IPS-NIHi11 (cell line): ENCODE measurements at places on chromosomes 11 and 22.

DNA sequence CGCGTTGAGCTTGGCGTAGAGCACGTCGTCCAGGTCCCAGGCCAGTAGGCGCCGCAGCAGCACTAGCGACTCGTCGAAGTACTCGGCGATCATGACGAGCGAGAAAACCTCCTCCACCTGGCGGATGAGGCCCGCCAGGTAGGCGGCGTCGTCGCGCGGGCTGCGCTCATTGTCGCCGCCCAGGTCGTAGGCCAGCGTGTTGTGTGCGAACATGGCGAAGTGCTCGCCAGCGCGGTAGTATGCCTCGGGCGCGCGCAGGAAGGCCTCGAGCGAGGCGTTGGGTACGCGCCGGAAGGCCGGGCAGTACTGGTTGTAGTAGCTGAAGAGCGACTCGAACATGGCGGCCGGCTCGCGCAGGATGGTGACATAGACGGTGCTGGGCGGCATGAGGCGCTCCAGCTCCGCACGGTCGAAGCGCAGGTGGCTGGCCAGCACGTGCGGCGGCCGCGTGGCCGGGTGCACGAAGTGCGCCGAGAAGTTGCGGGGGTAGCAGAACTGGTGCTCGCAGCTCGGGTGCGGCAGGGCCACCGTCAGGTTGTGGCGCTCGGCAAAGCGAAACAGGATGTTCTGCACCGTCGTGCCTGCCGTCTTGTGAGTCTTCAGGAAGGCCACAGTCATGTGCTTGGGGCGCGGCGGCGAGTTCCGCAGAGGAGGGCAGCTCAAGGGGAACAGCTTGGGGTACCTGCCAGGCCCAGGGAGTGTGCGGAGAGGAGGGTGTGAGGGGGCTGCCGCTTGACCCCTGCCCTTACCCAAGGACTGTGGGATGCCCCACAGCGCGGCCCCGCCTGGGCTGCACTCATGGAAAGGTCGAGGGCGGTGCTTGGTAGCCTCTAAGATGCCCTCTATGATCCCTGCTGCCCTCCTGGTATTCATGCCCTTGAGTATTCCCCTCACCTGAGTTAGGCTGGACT, 5.7 kb downstream of the GAL3ST3 start:
- DNase-seq: no peak

GRCh38 chr11:119085437-119085847, 761 bp downstream of the HMBS start:
- no peak for DNase-seq

DNA sequence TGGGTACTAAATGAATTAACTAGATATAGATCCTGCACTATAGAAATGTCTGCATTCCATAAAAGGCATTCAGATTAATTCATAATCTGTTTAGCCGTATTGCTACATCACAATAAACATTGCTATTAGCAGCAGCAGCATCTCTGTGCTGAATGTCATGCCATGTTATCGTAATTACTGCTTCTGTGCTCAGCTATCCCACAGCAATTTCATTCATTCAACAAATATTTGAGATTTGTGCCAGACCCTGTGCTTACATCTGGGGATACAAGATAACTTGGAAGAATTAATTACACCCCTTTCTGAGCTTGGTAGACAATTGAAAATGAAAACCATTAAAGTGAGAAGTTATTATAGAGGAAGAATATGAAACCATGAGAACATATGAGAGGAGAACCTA, 185.8 kb upstream of the C11orf87 start:
- no peak for DNase-seq

DNA sequence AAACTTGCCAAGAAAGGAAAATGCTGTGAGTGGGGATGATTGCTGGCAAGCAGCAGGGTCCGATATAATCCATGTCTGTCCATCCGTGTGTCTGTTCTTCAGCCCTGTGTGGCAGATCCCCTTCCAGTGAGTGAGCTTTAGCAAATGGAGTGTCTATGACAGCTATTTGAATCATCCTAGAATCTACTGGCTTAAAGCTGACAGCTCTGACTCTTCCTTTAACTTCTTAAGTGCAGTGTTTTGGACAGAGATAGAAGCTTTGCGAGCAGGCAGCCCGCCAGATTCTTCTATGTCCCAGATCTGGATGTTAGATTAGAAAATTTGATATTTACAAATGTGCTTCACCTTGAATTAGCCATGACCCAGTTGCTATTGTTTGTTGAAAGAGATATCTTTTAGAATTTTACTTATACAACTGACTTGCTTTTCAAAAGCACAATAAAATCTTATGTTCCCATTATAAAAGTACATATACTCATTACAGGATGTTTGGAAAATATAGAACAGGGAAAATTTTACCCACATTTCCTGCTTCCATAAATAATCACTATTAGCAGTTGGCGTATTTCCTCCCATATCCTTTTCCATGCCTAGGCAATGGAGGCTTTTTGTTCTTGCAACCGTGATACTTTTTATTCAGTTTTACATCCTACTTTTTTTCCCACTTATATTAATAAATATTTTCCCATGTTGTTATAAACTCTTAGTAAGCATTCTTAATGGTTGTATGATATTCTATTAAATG, 124.5 kb downstream of the COMMD9 start:
- DNase-seq: no peak
